ENCODE measurements at places on chromosomes 13 and 19.
A peak's percentile ranks its signal among the peaks of the same experiment; 100 is the strongest.

- DNase-seq = no peak
Measured at GRCh38 chr19:7242601-7243258, 51.5 kb downstream of the INSR start.

- DNase-seq = no peak
Measured at GRCh38 chr13:40143559-40143958, 488.1 kb downstream of the COG6 start.

- DNase-seq = no peak
Measured at GRCh38 chr13:100517135-100517534, 71.5 kb downstream of the GGACT start.

- no peak for DNase-seq
Measured at GRCh38 chr13:24271601-24272451, 37.6 kb upstream of the C1QTNF9 start.

- no peak for DNase-seq
Measured at GRCh38 chr19:3545669-3546034, 6.7 kb downstream of the TEKTIP1 start.

GRCh38 chr19:47723581-47723940 is 10.3 kb downstream of the EHD2 start:
- DNase-seq = no peak

GRCh38 chr19:973726-974563 is 10.2 kb upstream of the WDR18 start:
- no peak for DNase-seq

DNA sequence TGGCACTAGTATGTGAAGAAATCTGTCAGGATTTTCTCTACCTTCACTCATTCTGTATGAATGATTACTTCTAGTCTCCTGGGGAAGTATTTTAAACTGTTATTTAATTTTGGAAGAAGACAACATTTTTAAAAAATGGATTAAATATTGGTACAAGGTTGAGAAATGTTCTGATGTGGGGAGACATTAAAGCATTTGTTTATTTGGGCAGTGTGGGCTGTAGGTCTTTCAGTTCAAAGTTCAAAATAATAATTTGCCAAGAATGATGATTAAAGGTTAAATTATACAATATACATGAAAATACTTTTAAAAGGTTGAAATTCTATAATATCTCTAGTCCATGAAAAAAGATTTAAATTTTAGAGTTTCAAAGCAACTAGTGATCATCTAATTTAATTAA is 194.7 kb downstream of the NHLRC3 start:
- no peak for DNase-seq

GRCh38 chr19:38287604-38288003 is 16.4 kb upstream of the C19orf33 start:
- DNase-seq = no peak

- no peak for DNase-seq
Measured at GRCh38 chr13:33184112-33184490, 101.5 kb downstream of the STARD13 start.

DNA sequence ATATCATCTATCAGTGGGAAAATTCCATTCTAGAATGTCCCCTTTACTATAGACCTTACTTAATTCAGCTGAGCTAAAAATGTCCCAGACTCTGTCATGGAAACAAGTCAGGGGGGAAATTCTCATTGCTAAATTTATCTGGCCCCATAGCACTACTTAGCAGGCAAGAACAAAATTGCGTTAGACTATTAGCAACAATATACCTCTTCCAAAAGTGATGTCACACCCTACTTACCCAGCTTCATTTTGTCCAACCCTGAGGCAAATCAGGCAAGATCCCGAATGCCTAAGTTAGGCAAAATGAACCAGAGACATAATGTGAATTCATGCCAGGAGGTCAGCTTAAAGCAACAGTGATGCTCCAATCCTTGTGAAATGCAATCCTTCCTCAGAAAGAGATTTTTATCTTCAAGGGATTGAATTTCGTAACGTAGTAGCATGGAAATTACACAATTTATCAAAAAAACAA is 93.7 kb downstream of the FRY start:
- no peak for DNase-seq

GRCh38 chr13:99078017-99078771 is 100.3 kb upstream of the DOCK9 start:
- DNase-seq = no peak

- DNase-seq = no peak
Measured at GRCh38 chr19:29812881-29813275, 1.1 kb downstream of the CCNE1 start.

- no peak for DNase-seq
Measured at GRCh38 chr13:74868049-74868448, 613.9 kb downstream of the TBC1D4 start.

DNA sequence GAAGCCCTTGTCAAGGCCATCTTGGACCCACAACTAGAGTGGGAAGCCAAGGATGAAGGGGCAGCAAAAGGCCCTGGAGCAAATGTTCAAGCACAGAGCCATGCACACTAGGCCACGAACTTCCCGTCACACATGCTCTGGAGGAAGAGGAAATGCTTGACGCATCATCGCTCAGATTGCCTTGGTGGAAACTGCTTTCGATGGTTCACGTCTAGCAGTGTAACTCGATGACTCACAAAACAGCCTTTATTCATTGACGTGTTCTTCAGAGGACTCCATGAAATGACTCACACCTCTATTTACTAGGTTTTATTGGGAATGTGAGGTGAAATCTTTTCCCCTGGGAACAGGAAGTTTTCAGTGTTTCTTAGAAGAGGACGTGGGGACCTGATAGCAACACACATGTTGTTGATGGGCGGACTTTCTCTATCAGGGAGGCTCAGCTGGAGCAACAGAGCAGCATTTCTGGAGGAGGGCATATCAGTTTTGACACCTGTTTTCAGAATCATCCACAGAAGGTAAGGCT is 79.8 kb upstream of the FLT1 start:
- DNase-seq = no peak

DNA sequence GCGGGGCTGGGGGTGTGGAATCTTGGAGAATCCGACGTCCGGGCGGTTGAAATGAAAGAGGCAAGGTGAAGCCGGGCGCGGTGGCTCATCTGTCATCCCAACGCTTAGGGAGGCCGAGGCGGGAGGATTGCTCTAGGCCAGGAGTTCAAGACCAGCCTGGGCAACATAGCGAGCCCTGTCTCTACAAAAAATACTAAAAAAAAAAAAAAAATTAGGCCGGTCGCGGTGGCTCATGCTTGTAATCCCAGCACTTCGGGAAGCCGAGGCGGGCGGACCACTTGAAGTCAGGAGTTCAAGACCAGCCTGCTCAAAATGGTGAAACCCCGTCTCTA is 225 bp upstream of the GARIN5A start:
- no peak for DNase-seq

DNA sequence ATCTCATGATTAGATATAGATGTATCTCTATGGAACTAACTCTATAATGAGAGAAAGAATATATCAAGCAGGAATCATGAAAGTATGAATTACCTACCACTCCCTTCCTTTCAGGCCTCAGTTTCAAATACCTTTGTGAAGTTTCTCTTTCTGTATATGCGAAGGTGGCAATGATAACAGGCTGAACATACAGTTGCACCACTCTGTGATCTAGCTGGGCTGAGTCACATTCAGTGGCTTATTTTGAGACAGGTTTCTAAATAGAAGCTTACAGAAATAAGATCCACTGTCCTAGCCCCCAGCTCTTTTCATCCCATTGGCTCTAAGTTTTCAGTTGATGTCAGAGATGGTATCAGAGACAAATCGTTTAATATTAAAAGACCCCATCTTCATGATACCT is 662.0 kb downstream of the SLITRK1 start:
- no peak for DNase-seq

DNA sequence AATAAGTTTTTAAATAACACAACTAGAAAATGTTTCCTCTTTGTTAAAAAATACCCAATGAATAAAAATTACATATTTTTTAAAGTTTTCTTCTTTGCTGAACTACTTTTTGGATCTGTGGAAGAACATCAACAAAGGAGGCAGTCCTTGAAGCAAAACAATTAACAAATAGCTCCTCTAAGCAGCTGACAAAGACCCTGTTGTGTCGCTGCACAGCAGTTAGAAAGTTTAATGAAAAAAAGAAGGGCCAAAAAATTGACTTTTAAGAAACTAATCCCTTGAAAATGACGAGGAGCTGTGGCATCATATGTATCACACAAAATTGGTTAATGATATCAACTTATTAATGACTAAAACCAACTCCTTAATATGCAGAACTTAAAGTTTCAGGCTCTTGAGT is 72.1 kb downstream of the SLITRK1 start:
- no peak for DNase-seq

- DNase-seq = no peak
Measured at GRCh38 chr19:33673258-33673875, 51.6 kb downstream of the CHST8 start.

DNA sequence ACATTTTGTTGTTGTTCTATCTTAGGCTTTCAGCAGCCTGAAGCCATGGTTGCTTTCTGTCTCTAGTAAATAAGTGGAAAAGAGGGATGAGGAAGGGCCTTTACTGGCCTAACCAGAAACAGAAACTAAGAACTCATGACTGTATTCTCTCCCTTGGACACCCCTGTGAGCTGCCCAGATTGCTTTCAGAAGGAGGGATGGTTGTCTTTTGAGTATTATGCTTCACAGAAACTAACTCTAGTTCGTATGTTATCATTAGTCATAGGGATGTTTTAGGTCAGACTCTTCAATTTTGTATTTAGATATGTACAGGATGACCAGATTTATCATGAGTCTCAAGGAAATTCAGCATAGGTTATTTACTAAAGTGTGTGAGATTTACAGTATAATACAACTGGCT is 17.5 kb downstream of the BORA start:
- no peak for DNase-seq

GRCh38 chr13:36405151-36405550 is 27.1 kb upstream of the CCNA1 start:
- no peak for DNase-seq

DNA sequence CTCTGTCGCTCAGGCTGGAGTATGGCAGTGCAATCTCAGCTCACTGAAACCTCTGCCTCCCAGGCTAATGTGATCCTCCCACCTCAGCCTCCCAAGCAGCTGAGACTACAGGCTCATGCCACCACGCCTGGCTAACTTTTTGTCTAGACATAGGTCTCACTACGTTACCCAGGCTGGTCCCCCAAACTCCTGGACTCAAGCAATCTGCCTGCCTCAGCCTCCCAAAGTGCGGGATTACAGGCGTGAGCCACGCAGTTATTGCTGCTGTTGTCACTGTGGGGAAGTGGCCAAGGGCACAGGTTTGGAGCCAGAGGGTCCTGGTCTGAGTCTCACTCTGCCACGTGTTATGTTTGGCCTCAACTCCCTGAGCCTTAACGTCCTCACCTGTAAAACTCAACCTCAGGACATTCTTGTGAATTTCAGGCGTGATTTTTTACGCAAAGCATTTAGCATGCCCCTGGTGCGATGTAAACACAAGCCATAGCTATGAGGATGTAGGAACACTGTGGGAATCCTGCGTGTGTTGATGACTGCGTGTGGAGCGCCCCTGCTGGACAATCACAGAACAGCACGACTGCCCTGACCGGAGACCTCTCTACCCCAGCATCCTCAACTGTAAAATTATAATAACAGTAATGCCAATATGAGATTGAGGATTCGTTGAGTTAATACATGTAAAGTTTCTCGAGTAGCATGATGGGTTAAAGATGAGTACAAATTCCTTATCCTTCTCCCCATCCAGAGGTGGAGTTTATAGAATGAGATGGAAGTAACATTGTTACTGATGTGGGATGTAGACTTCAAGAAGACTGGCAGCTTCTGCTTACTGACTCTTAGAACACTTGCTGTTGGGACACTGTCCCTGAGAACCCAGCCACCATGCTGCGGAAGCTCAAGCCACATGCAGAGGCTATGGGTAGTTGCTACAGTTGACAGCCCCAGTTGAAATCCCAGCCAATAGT is 41.8 kb upstream of the PNMA8B start:
- DNase-seq = no peak

GRCh38 chr13:85666356-85666755 is 132.9 kb downstream of the SLITRK6 start:
- no peak for DNase-seq

- DNase-seq = no peak
Measured at GRCh38 chr19:47157431-47158321, 27.0 kb downstream of the SAE1 start.

GRCh38 chr19:6833166-6833790 is 54.1 kb upstream of the ADGRE1 start:
- DNase-seq = no peak

DNA sequence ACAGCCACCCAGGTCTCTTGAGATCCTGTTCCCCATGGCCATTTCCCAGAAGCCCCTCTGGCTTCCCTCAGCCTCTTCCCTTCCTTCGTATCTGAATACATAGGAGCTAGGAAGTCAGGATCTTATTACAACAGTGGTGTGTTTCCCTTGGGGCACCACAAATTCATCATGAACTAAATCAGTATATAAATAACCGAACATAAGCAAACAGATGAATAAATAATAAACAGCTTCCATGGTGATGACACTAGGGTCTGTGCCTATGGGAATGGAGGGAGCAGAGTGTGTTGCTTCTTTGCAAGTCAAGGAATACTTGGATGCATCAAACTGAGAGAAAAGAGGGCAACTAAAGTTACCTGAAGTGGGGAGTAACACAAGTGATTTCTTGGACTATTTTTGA is 527.6 kb downstream of the LMO7 start:
- DNase-seq = no peak

GRCh38 chr13:26910754-26911465 is 150.3 kb upstream of the GPR12 start:
- no peak for DNase-seq

GRCh38 chr13:23695711-23696464 is 125.7 kb downstream of the TNFRSF19 start:
- no peak for DNase-seq

GRCh38 chr19:1470305-1471009 is 8.6 kb downstream of the C19orf25 start:
- DNase-seq = no peak

DNA sequence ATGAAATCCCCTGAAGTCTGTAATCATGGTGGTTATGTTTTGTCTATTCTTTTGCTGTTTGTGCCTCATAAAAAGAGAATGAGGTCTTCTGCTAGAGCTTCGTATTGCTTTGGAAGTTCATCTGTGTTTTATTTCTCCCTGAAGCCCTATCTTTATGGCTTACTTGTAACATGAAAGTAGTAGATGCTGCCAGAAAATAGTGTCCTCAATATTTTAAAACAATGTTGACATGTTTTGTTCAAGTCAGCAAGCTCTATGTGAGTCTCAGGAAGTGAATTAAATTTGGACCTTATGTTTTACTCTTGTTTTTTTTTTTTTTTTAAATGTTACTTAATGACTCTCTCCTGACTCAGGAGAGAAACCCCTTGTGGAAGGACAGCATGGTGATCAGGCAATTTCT is 130.5 kb downstream of the B3GLCT start:
- DNase-seq = no peak

GRCh38 chr13:30355384-30355699 is 48.0 kb upstream of the KATNAL1 start:
- DNase-seq = no peak

DNA sequence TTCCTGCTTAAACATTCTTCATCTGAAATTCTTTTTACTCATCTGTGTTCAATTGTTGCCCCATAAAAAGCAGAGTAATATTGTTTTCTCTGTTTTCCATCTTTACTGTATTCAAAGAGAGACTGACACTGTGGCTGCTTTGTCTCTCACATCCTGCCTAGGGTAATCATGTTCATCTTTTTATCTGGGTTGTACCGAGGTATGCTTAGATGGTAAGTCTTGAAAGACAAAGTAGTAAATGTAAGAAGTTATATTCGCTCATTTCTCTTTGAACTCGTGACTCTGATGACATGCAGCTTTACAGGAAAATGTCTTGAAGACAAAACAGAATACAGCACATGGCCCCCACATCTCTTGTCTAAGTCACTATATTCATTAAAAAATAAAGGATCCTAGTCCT is 20.0 kb upstream of the CYSLTR2 start:
- DNase-seq = no peak

GRCh38 chr19:35717665-35718344 is at the start of gene KMT2B:
KMT2B (plus strand) TSS chr19:35718003; CDS start chr19:35718019, 16 bp downstream.
- DNase-seq = peak; percentile 89
